Karpas-422 (cell line): ENCODE measurements at places on chromosomes 3 and 15. TPM values are rescaled to one million over a fixed set of nuclear protein-coding genes. Genes with fewer than 3 reads are reported as not detected.

- no peaks in the 10 kb centered on the region for H3K36me3 ChIP-seq
- H3K27ac ChIP-seq: no peak overlapping the region
- DNase-seq: no peak
- no peak overlapping the region for H3K4me3 ChIP-seq
- H3K4me1 ChIP-seq: peaks cover 21% of the 10 kb centered on the region
Measured at GRCh38 chr3:141391991-141392316, 23.6 kb downstream of the ZBTB38 start.

- DNase-seq: no peak
- no peak overlapping the region for H3K27ac ChIP-seq
- peaks cover 10% of the 10 kb centered on the region for H3K4me1 ChIP-seq
- peaks cover 52% of the 10 kb centered on the region for H3K36me3 ChIP-seq
- H3K27me3 ChIP-seq: no peaks in the 10 kb centered on the region
- no peak overlapping the region for H3K4me3 ChIP-seq
Measured at GRCh38 chr3:127710155-127710941, 37.6 kb downstream of the ABTB1 start.

The FOXL2NB gene
- total RNA-seq: not detected in 2 replicates

The ZIC1 gene
- not detected in 2 replicates for total RNA-seq

- H3K4me1 ChIP-seq: peaks cover 12% of the 10 kb centered on the region
- H3K36me3 ChIP-seq: no peaks in the 10 kb centered on the region
- H3K27ac ChIP-seq: no peak overlapping the region
- H3K4me3 ChIP-seq: no peak overlapping the region
- DNase-seq: no peak
- no peaks in the 10 kb centered on the region for H3K27me3 ChIP-seq
Measured at GRCh38 chr3:185172086-185173049, 19.5 kb upstream of the C3orf70 start.

The MORC1 gene
- total RNA-seq: not detected in 2 replicates

DNA sequence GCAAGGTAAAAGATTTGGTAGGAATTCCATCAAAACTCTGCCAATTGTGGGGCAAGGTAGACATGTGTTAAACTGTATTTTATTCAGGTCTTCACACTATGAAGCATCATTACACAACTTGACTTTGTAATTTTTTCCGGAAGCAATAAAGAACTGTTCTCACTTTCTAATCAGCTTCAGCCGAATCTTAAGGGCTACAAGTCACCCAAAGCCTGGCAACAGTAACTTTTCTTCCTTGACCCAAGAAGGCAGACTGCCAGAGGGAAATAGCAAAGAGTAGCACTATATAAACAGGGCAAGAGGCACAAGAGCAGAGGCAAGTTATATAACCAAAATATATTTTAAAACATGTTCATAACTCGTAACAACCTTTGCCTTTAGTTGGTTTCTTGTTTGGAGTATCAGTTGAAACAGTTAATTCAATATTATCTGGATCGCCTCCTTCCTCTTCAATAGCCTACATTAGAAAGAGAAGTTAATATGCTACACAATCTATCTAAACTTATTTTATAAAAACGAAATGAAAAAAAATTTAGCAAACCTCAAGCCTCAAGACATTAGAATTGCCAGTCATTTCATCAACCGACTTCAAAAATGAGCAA is 1.4 kb downstream of the SLTM start:
- H3K27ac ChIP-seq: peak overlapping the region; percentile 92
- H3K36me3 ChIP-seq: peaks cover 28% of the 10 kb centered on the region
- DNase-seq: peak; percentile 75
- H3K4me1 ChIP-seq: peaks cover 23% of the 10 kb centered on the region

- no peaks in the 10 kb centered on the region for H3K4me1 ChIP-seq
- DNase-seq: no peak
- H3K4me3 ChIP-seq: no peak overlapping the region
- H3K36me3 ChIP-seq: no peaks in the 10 kb centered on the region
- H3K27me3 ChIP-seq: no peaks in the 10 kb centered on the region
- H3K27ac ChIP-seq: no peak overlapping the region
Measured at GRCh38 chr3:163577271-163577670, 1501.0 kb downstream of the SI start.

The FEZF2 gene
- not detected in 2 replicates for total RNA-seq

GRCh38 chr3:196203846-196204245 is 7.4 kb downstream of the ZDHHC19 start:
- peak; percentile 60 for DNase-seq
- H3K27ac ChIP-seq: no peak overlapping the region
- H3K4me3 ChIP-seq: no peak overlapping the region

- H3K4me1 ChIP-seq: no peaks in the 10 kb centered on the region
- DNase-seq: no peak
- no peak overlapping the region for H3K4me3 ChIP-seq
- H3K27ac ChIP-seq: no peak overlapping the region
- H3K36me3 ChIP-seq: no peaks in the 10 kb centered on the region
Measured at GRCh38 chr3:177694316-177694715, 497.0 kb upstream of the TBL1XR1 start.

The CASR gene
- total RNA-seq: not detected in 2 replicates

DNA sequence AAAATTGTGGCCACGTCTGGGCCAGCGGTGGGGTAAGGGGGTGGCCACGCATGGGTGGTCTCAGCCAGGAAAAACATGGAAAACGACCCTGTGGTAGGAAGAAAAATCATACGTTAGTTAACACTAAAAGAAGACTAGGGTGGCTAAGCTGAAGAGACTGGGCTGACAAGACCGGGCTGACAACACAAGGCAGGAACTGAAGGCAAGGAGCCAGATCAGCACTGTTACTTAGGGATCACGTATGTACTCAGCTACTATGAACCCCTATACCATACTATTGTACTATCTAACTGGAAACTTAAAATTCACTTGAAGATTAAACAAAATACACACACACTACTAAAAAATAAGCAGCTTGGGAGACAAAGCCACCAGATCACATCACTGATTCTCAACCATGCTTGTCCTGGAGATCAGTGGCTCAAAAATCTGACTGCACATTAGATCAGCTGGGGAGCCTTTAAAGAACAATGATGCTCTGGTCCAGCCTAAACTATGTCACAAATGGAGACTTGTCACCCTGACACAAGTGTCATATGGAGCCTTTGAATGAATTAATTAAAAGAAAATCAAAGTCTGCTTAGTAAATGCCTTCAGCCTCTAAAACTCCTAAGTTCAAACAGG is 442.2 kb downstream of the SHQ1 start:
- no peaks in the 10 kb centered on the region for H3K27me3 ChIP-seq
- H3K36me3 ChIP-seq: no peaks in the 10 kb centered on the region
- H3K4me3 ChIP-seq: no peak overlapping the region
- no peak for DNase-seq

DNA sequence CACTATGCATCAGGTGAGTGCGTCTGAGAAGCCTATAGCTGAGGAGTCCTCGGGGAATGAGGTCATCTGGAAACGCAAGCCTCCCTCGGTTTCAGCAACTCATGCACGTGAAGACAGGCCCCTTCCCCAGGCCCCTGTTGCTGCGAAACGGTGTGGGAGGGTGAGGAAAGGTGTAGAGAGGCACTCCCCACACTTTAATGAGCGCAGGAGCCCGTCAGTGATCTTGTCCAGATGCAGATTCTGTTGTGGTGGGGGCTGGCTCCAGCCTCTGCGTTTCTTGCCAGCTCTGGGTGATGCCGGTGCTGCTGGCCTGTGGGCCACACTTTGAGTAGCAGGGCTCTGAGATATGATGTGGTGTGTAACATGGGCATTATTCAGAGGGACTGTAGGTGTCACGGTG is 38.6 kb upstream of the LACTB start:
- no peaks in the 10 kb centered on the region for H3K27me3 ChIP-seq
- H3K36me3 ChIP-seq: no peaks in the 10 kb centered on the region
- H3K4me1 ChIP-seq: no peaks in the 10 kb centered on the region
- H3K27ac ChIP-seq: no peak overlapping the region
- no peak overlapping the region for H3K4me3 ChIP-seq
- DNase-seq: no peak

DNA sequence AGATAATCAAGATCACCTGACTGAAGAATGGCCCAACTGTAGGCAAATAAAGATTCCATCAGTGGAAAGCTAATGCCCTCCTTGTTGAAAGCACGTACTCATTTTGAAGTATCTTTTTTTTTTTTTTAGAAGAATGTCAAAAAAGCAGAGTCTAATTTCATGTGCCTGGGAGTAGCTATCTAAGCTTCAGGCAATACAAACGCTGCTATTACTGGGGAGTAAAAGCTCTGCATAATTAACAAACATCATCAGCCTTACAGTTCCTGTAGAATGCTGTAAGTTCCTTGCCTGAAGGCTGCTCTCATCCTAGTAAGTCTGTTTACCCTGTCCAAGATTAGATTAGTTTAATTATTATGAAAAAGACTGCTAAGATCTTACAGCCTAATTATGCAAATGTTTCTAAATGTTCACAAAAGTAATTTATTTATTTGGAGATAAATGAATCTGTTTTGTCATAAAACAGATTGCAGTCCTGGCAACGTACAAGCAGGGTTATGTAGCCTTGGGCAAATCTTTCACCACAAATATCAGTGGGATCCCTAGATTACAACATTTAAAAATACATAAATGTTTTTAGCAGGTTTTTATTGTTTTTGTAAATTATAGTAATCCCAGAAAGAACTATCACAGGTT is 451.3 kb upstream of the AGTR1 start:
- H3K4me3 ChIP-seq: no peak overlapping the region
- no peak overlapping the region for H3K27ac ChIP-seq
- no peaks in the 10 kb centered on the region for H3K27me3 ChIP-seq
- no peaks in the 10 kb centered on the region for H3K36me3 ChIP-seq
- no peaks in the 10 kb centered on the region for H3K4me1 ChIP-seq

The ATP13A5 gene
- total RNA-seq: not detected in 2 replicates

The NTRK3 gene
- 0.04 and 0.11 TPM in 2 replicates for total RNA-seq

- no peak overlapping the region for H3K4me3 ChIP-seq
- no peak for DNase-seq
Measured at GRCh38 chr3:69203631-69204314, 81.4 kb upstream of the LMOD3 start.

The IQCF5 gene
- total RNA-seq: not detected in 2 replicates

The STAC gene
- not detected in 2 replicates for total RNA-seq

- H3K4me1 ChIP-seq: peaks cover 61% of the 10 kb centered on the region
- H3K27me3 ChIP-seq: peaks cover 2% of the 10 kb centered on the region; the same call in 1 of the 2 replicates
- DNase-seq: peak; percentile 57
- peak overlapping the region; percentile 90 for H3K4me3 ChIP-seq
- H3K36me3 ChIP-seq: 0 out of 2 replicates have a peak, but pooled peaks cover 5% of the 10 kb centered on the region
Measured at GRCh38 chr3:177195242-177195991, 1.9 kb downstream of the TBL1XR1 start.
